AG09309 (cell line): ENCODE measurements at places on chromosomes 12 and 14.

GRCh38 chr14:39006721-39007410 is 96.2 kb downstream of the SEC23A start:
- DNase-seq: no peak

DNA sequence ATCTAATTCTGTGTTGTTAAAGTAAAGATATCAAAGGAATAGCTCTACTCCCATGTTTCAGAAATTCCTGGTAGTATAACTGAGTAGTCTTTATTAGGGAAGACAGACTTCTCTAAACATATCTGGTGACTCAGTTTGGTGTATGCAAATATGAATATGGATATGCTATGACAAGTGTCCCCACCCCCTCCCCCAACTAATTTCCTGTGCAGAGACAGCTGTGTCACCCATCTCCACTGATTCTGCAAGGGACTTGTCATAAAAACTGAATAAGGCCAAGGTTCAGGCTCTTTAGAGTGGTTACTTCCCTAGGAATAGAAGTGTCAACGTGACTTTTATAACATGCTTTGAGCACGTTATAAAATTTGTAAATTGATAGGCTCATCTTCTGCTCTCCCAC is 429.1 kb downstream of the DAD1 start:
- DNase-seq: no peak

DNA sequence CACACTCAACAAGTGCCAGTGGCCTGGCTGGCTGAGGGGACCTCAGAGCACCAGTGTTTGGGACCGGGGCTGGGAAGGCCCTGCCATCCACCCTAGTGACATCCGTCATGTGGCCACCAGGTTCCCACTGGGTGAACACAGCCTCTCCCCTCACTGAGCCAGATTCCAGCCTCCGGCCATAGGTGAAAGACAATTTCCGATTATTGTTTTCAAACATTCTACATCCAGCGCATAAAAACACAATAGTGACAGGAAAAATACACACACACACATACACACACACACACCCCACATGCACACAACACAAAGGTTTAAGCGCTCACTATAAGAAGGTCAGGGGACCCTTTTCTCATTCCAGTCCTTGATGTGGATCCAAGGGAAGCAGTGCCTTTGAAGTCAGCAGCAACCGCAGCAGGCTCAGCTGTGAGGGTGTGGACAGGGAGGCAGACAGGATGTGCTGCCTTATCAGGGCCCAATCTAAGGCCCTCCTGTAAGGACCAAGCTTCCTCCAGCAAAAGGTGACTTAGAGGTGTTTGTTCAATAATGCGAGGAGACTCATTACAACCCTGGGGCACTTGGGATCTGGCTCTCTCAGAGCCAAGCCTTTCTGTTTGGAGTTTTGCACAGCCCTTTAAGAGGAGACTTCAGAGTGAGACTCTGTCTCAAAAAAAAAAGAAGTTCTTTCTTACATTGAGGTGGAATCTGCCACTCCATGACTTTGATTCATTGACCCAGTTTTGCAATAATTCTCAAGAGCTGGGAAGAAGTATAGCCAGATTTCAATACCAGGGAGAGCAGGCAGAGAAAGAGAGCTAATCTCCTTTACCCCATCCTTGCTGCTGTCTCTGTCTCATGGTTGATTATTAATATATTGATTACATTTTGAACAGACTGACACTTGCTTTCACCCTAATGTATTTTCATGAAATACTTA is 227.8 kb downstream of the ZFP36L1 start:
- DNase-seq: no peak

- DNase-seq: no peak
These were observed 59.4 kb downstream of the LRRIQ1 start for GRCh38 chr12:85095501-85095900.

DNA sequence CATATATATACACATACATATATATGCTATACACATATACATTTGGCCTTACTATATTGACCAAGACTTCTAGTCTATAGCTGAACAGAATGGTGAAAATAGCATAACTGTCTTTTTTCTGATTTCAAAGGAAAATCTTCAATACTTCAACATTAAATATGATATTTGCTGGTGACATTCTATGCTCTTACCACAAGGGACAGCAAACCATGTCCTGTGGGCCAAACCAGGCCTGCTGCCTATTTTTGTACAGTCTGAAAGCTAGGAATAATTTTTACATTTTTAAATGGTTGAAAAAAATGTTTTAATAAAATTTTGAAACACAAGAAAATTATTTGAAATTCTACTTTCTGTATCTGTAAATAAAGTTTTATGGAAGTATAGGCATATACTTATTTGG is 63.6 kb downstream of the EML5 start:
- no peak for DNase-seq

DNA sequence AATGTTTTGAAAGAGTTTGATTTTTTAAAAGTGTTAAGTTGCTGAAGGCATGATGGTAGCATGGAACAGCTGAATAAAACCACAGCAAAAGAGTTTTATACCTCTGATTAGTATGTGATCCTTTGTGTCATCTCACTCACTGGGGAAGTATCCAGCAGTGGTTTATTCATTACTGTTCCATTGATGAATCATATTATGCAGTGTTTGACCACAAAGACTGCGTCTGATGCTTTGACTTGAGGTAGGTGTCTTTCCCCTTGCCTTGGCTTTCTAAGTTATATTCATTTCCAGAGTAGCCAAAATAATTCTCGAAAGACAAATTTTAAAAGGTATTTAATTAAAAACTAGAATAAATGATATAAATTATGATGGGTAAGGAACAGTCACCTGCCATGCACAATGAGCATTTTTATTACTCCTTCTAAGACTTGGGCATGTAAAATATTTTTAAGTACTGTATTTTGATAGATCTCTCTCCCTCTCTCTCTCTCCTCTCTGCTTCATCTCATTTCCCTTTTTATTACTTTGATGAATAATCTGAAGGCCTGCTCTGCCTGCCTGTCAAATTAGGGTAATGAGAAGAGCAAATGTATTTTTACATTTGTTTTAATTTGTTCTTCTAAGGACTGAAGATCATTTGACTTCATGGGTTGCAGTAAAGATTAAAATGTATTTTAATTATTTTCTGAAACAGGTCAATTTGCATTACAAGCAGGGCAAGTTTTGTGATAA is 164.9 kb downstream of the NAV3 start:
- DNase-seq: peak; percentile 51

DNA sequence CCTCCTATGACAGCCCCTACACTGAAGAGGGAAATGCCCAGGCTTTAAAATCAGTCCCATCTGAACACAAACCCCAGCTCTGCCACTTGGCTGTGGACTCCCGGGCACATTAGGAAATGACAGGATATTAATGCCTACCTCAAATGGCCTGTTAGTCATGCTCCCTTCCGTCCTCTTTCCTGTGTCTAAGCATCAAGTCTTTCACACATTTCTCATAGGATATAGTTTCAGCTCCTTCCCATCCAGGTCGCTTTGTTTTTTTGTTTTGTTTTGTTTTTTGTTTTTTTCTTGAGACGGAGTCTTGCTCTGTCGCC is 16.1 kb downstream of the PLEK2 start:
- no peak for DNase-seq

GRCh38 chr12:9706086-9706685 is 26.7 kb downstream of the CLECL1 start:
- no peak for DNase-seq

GRCh38 chr14:51044961-51045360 is 49.9 kb downstream of the TRIM9 start:
- no peak for DNase-seq

DNA sequence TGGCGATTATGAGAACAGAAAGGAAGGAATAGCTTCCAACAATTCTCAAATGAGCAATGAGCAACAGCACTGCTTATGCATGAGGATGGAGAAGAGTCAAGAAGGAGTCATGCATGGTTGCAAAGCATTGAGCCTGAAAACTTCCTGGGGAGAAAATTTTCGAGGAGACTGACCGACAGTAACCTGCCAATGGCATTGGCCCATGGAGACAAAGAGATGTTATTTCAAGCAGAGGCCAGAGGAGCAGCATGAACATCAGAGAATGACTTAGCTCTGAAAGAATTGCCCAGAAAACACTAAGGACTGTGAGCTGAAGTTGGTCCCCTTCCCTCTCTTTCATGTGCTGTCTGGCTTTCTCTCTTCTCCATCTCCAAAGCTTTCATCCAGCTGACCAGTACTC is 343.4 kb downstream of the ADAMTS20 start:
- DNase-seq: no peak

DNA sequence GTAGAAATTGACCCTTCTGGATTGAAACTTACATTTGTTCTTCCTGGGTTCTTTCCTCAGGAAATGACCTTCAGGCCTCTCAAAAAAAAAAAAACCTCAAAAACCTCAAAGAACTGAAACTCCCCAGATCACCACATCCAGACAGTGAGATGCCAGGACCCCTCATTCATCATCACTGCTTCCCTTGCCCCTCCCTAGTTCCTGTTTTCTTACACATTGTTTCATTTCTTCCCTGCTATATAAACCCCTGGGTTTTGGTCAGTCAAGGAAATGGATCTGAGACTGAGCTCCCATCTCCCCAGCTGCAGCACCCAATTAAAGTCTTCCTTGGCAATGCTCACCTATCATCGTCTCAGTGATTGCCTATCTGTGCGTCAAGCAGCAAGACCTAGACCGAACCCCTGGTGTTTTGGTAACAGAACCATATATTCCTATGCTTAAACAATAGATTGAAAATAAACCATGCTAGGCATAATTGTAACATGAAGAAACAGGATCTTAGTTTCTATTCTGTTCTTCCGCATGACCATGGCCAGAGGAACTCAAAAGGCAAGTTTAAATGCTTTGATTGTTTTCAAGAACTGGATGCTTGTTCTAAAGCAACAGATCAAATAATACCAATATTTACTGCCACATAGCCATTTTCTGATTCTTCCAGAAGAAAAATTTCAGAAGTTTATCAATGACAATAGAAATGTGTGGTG is 108.0 kb upstream of the MAX start:
- no peak for DNase-seq

GRCh38 chr12:44780221-44780790 is 95.8 kb downstream of the NELL2 start:
- DNase-seq: no peak

DNA sequence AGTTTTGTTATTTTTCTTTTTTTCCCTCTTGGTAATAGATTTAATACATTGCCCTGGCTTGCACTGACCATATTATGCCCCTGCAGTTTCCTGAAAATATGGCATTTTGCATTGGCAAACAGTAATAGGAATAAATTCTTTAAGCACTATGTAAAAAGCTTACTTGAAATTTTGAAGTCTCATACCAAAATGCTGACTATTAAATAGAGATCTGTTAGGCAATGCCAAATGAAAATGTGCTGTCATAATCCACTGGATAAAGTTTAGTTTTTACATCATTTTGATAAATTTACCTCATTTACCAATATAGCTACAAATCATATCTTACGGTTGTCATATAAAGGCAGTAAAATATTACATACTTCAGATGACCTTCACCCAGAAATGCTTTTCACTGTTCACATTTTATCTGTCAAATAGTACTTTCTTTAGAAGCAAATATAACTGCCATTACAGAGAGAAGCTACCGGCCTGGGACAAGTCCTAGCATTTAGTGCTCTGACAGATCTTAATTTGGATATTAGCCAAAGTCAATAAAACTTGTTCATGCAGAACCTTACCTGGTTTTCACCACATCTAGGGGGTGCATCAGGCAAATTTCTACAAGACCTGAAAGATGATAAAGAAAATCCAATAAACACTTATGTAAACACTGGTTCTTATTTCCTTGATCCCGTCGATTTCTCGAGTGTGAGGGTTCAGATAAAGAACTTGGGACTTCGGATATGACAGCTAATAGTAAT is 212.9 kb downstream of the PAX9 start:
- no peak for DNase-seq

GRCh38 chr12:126784328-126784921 is 1482.5 kb upstream of the TMEM132C start:
- DNase-seq: peak; percentile 21

GRCh38 chr14:66105815-66106214 is 380.4 kb upstream of the CCDC196 start:
- peak; percentile 13 for DNase-seq

- DNase-seq: no peak
These were observed 37.0 kb upstream of the GALNT9 start for GRCh38 chr12:132366341-132366861.

- DNase-seq: no peak
These were observed 1.6 kb upstream of the CDKN1B start for GRCh38 chr12:12715459-12716150.

- no peak for DNase-seq
These were observed 19.4 kb upstream of the EML1 start for GRCh38 chr14:99773521-99774497.

DNA sequence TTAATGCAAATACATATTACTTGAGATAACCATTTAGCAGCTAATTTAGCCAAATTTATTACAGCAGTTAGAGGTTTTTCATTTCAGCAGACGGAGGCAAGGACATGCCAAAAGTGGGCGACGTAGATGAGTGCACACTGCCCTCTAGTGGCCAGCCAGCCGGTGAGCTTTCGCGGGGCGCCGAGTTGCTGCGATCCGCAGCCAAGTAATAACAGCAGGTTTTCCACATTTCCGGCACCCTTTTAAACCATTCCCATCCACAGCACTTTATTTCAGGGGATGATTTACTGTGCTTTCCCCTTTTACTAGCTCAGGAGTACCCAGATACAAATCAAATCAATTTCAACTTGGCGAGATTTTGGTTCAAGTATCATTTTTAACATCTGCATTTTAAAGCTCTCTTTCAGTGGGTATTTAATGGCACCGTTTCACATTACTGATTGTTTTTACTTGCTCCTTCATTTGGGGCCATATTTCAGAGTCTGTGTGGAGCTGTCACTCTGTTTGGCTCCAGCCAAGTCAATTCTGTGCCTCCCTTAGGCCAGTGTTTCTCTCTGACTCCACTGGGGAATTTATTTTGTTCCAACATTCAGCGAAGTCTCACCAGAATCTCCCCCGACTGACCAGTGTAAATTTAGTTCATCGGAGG is 158.0 kb downstream of the EGLN3 start:
- peak; percentile 39 for DNase-seq

GRCh38 chr12:74980510-74980909 is 229.1 kb downstream of the KCNC2 start:
- DNase-seq: no peak

GRCh38 chr12:56230432-56231183 is 757 bp downstream of the SLC39A5 start:
- no peak for DNase-seq
